ENCODE measurements at places on chromosomes 12 and 14. TPM values are rescaled to one million over a fixed set of nuclear protein-coding genes. Genes with fewer than 3 reads are reported as not detected.
A peak's percentile ranks its signal among the peaks of the same experiment; 100 is the strongest.

Gene PMEL
- 1.3 TPM for polyA plus RNA-seq

Gene PTPRB
- polyA plus RNA-seq, result 0.65 TPM

Gene SYNE3
- polyA plus RNA-seq, result 1.3 TPM

Gene ARG2
- 9.4 TPM for polyA plus RNA-seq

DNA sequence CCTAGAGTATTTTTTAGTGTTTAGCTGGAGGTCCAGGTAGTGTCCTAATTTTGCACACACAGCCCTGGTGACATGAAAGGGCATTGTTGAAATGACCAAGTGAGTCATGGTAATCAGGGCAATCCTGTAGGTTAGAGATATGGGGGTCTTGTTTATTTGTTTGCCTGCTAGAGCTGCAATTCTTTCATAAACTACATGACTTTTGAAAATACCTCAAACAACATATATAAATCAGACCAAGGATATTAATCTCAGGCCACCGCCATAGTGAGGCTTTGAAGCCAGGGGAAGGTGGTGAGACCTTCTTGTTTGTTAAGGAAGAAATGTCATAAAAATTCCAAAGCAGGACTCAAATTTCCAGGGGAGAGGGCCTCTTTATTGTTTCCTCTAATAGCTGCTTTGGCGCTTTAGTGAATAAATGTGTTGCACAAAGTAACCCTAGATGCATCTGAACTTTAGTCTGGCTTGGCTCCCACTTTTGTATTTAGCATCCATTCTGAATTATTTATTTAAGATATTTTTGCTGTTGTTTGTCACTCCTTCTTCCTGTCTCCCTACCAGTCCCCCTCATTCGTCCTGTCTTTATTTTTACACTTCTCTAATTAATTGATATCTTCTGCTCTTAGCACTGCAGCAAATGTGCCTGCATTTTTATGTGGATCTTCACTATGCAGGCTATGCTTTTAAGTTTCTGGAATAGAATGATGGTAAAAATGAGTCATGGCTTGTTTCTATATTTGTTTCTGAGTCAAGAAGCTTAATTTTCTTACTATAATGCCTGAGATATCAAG is 430.3 kb downstream of the RAD51B start:
- peak overlapping the region; percentile 56 for H3K27ac ChIP-seq
- DNase-seq, result no peak
- no peaks in the 10 kb centered on the region for H3K36me3 ChIP-seq
- H3K27me3 ChIP-seq, result no peaks in the 10 kb centered on the region

Data from keratinocyte (primary cell).